ENCODE measurements at places on chromosomes 7 and 10.

GRCh38 chr7:1364068-1364905 lies 95.0 kb downstream of the MICALL2 start:
- no peak for DNase-seq

DNA sequence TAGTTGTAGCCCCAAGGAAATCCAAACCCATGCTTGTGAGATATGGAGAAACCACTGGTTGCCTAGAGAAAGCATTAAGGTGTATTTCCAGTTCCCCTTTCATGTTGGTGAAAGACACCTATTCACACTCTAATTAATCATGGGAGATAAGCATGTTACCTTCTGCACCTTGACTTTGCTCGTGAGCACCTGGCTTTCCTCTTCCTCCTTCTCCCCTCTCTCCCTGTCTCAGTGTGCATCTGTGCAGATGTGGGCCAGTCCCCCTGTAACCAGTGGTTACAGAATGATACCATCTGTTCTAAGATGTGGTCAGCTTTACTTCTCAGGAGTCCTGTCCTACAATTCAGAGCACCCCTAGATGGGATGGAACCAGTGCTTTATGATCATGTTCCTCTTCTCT lies 160.6 kb downstream of the LCOR start:
- no peak for DNase-seq

GRCh38 chr7:92854501-92855238 lies 18.3 kb upstream of the CDK6 start:
- no peak for DNase-seq

- no peak for DNase-seq
Observed at GRCh38 chr10:47024046-47024322, 112.8 kb downstream of the PTPN20 start.

DNA sequence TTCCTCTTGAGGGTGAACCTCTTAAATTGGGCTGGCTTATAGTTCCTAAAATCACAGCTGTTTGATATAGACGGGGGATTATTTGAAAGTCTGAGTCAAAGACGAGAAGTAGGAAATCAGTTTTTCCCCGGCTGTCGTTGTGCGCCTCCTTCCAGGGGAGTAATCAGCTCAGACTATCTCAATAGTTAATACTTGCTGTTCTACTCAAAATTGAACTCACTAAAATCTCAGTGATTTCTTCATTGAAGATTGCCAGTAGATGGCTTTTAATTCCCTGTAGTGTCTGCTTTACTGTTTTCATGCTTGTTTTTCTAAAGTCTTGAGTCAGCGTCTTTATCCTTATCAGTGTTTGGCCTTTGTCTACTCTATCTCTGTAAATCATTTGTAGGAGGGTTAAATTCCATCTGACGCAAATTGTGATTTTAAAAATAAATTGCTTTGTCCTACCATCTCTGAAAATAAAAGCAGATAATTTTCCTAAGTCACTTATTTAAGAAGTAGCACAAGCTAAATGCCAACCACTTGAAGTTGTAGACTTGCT lies 47.3 kb downstream of the CNNM2 start:
- no peak for DNase-seq

- no peak for DNase-seq
Observed at GRCh38 chr10:114322344-114322743, 82.0 kb downstream of the AFAP1L2 start.

DNA sequence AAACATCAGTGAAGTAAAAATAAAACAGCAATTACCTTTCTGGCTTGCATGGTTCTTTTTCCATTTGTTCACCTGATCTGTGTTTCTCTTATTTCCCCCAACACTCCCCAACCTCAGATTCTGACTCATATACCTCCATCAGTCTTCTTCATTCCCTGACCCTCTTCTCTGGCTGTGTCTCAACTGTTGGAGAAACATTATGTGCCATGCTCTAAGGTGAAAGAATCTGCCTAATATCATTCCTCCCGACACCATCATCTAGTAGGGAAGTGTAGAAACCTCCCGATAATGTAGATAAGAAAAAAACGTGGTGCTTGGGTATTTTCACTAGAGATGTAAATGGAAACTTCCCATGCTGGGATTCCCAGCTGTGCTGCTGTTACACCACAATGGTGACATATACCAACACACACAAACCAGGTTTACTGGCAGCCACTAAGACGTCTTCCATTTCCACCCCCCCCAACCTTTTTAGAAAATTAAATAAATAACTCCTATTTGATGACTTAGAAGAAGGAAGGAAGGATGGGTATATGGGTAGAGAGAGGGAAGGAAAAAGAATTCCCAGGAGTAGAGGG lies 63.4 kb downstream of the OSBPL3 start:
- DNase-seq: no peak

DNA sequence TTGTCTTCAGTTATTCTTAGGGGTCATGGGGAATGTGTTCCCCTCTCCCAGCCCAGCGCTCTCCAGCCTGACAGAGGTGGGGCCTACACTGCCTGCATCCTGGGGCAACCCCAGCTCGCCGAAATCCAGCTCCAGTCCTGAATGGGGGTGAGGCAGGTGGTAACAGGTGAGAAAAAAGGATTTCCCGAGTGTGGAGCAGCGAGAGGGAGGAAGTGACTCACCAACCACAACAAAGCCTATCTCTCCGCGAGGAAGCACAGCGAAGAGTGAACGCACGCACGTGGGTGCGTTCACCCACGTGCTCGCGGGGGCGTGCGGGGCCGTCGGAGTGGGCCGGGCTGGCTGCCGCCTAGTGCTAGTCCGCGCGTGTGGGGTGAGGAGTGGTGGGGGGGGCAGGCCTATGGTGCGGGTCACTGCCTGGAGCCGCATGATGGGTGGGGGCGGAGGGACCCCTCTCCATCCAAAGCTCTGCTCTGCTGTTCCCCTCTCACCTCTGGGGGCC lies 855 bp upstream of the PALD1 start:
- DNase-seq: no peak

- DNase-seq: no peak
Observed at GRCh38 chr10:70357565-70357964, 24.9 kb downstream of the LRRC20 start.

DNA sequence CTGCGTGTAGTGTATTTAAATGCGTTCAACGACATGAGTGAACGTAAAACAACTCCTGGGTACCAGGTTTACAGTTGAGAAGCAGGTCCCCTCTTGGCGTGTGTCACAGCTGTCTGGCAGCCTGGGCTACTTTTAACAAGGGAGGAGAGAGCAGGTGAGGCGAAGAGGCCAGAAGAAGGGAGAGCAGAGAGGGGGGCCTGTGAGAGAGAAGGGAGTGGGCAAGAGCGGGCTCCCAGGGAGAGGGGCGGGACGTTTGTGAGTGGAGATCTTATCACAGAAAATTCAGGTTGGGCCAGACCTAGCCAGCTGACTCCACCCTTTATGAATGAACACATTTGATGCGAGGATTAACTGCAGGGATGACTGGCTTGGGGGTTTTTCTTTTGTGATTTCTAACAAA lies 154.0 kb downstream of the CAMK1D start:
- no peak for DNase-seq

GRCh38 chr7:133609806-133610205 lies 356.9 kb downstream of the EXOC4 start:
- DNase-seq: no peak

GRCh38 chr10:133335246-133336117 lies 1.2 kb downstream of the CALY start:
- peak; percentile 69 for DNase-seq

DNA sequence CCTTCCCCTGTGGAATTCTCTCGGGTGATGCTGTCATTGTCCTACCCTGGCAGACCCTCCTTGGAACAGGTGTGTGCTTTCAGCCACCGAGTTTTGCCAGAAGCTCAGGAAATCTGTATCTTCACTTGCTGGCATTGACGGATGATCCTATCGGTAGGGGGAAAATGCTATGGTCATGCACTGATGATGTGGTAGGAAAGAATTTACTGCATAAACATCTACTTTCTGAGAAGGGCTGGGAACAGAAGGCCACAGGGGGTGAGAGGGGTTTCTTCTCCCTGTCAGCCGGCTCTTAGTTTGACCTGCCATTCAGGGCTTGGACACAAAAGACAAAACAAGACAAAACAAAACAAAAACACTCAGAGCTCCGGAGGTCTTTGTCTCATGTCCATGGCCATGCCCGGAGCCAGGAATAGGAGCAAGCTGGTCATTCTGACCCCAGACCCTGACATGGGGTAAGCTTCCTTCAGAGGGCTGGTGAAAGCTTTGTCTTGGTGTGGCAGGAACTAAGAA lies 43.6 kb upstream of the CARD11 start:
- no peak for DNase-seq

DNA sequence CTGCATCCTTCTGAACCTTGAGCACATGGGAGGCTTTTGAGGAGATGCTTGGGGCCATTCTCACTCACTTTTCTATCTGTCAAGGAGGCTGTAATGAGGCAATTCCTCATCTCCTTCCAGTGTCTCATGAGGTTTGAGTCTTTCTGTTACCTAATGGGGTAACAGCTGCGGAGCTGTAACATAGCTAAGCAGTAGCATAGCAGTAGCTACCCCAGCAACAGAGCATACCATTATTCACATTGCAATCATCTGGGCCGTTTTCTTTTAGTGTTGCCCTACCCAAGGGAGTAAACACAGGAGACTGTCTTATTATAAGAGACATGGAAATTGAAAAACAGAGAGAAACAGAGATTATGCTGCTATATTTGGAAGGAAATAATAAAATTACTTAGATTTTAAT lies 68.7 kb downstream of the AKR1D1 start:
- DNase-seq: no peak

DNA sequence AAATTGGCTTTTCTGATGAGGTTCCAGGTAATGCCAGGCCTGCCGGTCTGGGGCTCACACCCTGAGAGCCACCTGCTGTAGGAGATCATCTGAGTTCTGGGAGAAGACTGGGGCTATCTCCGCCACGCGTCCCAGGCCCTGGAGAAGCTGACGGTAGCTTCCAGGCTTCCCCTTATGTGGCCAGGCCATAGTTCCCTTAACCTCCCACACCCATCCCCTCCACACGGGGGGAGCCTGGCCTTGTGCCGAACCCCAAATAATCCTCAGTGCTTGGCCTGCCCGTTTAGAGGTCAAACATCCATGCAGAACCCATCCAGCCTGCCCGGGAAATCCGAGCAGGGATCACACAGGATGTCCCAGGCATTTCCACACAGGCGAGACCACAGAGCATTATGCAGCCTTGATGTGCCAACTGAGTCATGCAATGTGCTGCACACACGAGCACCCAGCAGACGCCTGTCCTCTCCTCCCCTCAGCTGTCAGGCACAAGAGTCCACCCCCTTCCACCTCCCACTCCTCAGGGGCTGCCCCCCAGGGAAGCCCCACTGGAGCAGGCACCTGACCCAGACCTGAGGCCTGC lies 176.2 kb downstream of the PRKAG2 start:
- no peak for DNase-seq

DNA sequence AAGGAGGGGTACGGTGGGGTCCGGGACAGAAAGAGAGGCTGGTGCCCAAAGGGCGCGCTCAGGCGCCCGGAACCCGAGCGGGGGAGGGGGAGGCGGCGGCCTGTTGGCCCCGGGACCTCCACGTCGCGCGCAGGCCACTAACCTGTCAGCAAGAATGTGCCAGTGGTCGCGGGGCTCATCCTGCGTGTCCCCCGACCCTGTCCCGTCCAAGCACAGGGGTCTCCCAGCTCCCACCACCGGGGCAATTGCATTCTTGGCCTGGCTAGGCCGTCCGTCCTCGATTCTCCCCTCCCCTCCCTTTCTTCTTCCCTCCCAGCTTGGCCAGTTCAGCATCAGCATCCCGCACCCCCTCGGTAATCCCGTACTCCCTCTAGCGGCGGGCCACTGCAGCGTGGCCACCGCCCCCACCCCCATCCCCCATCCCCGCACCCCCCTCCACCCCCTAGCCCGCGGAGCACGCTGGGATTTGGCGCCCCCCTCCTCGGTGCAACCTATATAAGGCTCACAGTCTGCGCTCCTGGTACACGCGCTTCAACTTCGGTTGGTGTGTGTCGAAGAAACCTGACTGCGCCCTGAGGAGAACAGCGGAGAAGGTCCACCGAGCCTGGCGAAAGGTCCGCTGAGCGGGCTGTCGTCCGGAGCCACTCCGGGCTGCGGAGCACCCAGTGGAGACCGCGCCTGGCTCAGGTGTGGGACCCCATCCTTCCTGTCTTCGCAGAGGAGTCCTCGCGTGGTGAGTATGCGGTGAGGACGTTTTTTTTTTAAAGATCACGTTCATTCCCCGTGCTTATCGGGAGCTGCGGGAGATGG lies at the start of gene SGCE:
TSS of gene SGCE (minus strand) at position 286 of the 810 bp plus-strand sequence. CDS start at position 251, 35 bp downstream.
- DNase-seq: peak; percentile 77

GRCh38 chr7:153276394-153276793 lies 516.8 kb downstream of the ACTR3B start:
- no peak for DNase-seq

Measured in anterior cingulate cortex (tissue), 58 donors.